ENCODE measurements at places on chromosomes 16 and 17.

DNA sequence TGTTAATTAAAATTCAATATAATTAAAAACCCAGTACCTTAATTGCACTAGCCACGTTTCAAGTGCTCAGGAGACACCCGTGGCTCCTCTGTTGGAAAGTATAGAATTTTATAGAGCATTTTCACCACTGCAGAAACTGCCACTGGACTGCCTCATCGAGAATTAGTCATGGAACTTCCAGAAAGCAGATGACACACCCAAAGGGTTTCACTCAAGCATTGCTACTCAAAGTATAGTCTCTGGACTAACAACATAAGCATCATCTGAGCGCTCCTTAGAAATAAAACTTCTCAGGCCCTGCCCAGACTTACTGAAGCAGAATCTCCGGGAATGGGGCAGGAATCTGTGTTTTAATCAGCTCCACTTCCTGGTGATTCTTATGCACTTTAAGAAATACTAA, 63.5 kb upstream of the GPR139 start:
- DNase-seq = no peak

- no peak for DNase-seq
Measured at GRCh38 chr16:88768071-88768783, 16.8 kb downstream of the PIEZO1 start.

DNA sequence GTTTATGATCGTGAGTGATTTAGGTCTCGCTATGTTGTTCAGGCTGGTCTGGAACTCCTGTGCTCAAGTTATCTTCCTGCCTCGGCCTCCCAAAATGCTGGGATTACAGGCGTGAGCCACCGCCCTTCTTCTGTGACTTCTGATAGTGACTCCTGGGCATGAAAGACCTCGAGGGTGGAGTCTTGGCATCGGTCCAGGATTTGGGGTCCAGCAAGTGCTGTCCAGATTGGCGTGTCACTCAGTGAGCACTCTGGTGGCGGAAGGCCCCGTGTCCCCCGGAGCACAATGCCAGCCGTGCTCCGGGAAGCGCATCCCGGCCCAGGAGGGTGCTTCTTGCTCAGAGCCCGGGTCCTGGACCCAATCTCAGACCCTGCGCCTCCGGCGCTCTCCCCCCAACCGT, 6.8 kb downstream of the OR1F1 start:
- no peak for DNase-seq

DNA sequence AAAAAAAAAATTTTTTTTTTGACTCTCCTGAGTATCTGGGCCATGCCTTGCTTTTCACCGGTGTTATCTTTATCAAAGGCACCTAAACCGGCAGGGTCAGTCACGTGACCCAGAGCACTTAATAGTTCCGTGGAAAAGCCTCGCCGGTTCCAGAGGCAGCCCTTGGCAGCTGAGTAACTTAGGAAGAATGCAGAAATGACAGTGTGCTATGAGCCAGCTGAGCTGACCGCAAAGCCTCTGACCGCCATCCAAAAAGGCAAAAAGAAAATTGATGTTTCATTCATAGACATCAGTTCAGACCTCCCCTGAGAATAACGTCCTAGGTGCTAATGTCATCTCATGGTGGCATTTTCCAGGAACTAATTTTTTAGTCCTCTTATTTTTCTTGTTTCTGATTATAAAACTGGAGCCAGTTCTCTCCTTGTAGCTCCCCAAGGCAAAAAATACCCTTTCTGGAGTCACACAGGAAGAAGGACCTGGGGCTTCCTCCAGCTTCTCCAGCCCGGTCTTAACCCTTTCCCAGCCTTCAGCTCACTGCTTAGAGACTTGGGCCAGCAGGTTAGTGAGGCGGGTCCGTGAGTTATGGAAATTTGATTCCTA, 122.6 kb downstream of the SOCS1 start:
- DNase-seq = no peak

DNA sequence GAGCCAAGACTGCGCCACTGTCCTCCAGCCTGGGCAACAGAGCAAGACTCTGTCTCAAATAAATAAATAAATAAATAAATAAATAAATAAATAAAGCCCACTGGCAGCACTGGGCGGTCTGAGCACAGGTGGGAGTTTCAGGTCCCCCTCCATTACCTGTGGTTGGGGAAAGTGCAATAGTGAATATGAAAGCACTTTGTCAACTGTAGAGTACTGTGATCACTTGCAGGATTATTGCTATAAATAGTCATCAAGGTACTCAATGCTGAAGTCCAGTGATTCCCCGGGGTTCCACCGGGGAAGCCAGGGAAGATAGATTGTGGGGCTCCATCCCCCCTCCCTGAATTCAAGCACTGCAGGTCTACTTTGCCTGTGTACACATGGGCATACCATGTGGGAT, 42.7 kb upstream of the CPNE2 start:
- no peak for DNase-seq

DNA sequence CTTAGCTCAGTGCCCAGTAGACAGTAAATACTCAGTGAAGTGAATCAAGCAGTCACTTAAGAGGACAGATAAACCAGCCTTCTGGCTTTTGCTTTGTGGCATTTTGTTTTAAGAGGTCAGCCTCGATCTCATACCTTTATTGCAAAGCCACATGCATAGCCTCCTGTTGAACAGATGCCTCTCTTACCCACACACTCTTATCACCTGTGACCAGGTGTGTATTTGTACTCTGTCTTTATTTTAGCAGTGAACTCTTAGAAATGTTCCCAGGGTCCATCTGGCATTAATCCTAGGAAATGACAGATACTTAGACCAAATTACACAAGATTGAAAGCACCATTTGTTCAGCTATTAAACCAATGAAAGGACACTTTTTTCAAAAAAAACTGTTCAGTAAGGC, 1426.5 kb downstream of the CDH11 start:
- DNase-seq = no peak

DNA sequence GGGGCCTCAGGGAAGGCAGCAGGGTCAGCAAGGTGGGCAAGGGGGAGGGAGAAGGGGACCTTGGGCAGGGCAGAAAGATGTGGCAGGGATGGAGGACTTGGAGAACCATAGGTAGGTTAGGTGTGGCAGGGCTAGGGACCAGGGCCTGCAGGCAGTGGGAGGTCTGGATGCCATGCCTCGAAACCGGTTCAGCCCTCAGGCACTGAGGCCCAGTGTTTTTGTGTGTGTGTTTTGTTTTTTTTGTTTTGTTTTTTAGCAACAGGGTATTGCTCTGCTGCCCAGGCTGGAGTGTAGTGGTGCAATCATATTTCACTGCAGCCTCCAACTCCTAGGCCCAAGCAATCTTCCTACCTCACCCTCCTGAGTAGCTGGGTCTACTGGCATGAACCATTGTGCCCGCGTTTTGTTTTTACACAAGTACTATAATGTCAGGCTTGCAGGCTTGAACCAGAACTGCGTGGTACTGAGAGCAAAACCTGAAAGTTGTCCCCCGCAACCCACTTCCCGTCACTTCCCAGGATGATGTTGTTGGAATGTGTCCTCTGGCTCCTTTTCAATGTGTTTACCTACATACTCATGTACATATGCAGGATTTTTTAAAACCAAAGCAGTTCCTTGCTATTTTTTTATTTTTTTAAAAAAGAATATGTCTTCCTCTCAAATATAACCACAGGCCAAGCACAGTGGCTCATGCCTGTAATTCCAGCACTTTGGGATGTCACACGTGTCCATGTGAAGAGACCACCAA, 12.4 kb downstream of the ODAD4 start:
- no peak for DNase-seq

DNA sequence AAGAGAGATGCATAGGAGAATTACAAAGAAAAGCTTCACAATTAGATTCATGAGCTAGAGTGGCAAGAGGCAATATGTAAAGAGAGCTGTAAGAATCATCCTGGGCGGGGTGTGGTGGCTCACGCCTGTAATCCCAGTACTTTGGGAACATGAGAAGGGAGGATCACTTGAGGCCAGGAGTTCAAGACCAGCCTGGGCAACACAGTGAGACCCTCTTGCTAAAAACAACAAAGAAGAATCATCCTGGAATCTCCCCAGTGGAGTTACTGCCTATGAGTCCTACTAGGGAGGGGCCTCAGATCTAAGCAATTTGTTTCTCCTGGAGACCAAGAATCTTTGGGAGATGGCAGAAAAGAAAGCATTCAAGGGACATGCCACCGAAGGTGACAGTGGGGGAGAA, 119.1 kb downstream of the HIC1 start:
- no peak for DNase-seq

DNA sequence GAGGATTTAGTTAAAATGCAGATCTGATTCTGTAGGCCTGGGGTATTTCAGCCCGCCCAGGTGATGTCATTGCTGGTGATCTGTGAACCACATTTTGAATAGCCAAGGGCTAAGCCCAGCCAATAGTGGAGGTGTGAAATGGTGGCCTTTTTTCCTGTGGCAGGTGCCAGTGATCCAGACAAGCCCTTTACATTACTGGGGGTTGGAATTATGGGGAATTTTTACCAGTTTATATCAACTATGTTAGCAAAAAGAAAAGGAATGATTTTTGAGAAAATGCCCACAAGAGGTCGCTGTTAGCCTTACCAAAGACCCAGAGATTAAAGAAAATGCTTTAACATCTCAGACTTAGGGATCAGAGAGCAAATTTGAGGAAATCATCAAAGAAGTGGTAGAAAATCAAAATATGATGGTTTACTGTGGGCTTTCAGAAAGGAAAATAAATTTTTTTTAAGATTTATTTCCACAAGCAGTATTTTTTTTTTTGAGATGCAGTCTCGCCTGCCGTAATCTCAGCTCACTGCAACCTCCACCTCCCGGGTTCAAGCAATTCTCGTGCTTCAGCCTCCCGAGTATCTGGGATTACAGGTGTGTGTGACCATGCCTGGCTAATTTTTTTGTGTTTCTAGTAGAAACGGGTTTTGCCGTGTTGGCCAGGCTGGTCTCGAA, 3.9 kb downstream of the VPS35L start:
- peak; percentile 64 for DNase-seq

GRCh38 chr16:29900888-29901606, 759 bp downstream of the ASPHD1 start:
- no peak for DNase-seq

DNA sequence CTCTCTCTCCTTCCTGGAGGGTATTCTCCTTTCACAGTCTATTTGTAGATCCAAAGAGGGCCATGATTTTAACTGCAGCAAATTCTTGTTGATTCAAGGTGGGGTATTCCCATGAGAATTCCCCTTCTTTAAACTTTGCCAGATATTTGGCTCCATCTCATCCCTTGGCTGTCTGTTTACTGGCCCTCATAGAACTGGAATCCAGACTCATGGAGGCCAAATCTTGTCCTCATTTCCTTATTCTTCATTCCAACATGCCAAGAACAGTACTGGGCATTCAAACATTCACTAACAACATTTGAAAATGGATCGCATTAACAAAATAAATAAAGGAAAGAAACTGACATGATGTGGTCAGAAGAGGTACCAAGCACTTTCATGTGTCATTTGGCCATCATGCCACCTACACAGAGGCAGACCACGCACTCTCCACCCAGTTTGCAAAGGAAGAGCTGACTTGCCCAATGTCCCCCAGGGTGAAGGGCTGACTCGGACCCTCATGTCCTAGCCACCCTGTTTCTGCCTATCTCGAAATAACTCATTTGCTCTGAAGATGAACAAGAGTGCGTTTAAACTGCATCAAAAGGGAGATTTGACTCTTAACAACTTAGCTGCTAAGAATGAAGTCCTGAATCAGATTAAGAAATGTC, 23.1 kb upstream of the SLC35B1 start:
- no peak for DNase-seq

GRCh38 chr17:1153795-1154546, 25.8 kb downstream of the ABR start:
- DNase-seq = peak; percentile 72

DNA sequence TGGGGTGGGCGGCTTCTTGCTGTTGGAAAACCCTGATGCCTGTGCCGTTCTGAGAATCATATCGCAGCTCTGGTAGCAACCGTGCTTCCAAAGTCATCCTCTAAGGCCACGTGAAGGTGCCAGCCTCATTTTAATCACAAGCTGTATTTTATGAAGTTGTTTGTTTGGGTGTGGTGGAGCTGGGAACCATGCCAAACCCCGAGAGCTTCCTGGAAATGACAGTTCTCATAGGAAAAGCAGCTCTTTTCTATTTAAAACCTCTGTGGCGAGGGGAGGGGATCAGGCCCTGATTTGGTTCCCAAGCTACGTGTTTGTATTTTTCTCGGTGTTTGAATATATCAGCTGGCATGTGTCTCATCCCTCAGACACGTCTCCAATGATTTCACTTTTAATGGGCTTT, 21.7 kb downstream of the KNOP1 start:
- DNase-seq = peak; percentile 67

GRCh38 chr17:44623070-44623725, 33.1 kb upstream of the MEIOC start:
- DNase-seq = no peak

DNA sequence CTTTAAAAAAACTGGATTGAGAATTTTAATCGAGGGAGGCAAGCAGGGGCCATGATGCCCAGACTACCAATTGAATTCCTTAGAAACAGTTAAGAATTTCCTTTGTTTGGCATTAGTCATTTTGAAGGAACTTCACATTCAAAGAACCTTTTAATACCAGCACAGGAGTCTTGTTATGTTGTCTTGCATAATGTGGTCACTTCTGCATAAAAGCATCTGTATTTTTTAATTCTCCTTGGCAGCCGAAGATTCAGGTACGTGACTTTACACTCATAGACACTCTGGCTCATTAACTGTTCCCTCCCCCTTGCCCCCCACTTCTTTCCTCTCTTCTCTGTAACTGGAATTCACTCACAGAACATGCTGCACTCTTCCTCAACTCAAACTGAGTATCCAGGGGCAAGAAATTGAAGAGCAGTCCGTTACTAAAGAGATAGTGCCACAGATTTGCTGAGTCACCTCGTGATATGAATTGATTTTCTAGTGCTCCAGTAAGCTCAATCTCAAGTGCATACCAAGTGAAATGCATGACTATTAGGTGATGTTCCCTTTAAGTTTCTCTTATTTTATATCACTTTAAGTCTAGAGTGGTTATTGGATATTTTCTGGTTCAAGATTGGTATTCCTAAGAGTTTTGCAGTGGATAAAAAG, 572.2 kb upstream of the SOX9 start:
- no peak for DNase-seq

DNA sequence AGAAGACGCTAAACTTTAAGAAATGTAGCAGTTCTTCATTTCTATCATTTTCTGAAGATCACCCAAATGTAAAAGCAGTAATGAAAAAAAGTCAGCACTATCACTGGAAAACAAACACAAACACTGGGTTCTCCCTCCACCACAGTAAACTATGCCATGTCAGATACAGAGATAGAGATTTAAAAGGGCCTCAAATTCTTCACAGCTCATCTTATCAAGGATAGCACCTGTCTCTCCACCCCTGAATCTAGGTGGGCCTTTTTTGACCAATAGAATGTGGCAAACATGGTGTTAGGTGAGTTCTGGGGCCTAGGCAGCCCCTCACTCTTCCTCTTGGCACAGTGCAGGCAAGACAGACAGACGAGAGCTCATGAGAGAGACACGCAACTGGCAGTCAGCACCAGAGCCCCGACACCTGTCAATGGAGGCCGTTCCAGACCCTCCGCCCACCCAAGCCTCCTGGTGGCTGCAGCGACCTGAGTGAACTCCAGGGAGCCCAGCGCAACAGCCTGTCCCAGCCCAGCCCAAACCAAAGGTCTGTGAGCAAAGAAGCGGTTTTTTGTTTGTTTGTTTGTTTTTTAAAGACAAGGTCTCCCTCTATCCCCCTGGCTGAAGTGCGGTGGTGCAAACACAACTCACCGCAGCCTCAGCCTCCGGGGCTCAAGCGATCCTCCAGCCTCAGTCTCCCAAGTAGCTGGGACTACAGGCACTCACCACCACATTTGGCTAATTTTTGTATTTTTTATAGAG, 79.8 kb downstream of the TBC1D16 start:
- DNase-seq = no peak
